Stimulated activated effector memory CD8-positive, alpha-beta T cell treated with anti-CD3 and anti-CD28 coated beads, Interleukin-12 subunit alpha, Interleukin-12 subunit beta, amount 100 ng/mL, for 72 hours (primary cell): ENCODE measurements at places on chromosomes 12 and 14.

DNA sequence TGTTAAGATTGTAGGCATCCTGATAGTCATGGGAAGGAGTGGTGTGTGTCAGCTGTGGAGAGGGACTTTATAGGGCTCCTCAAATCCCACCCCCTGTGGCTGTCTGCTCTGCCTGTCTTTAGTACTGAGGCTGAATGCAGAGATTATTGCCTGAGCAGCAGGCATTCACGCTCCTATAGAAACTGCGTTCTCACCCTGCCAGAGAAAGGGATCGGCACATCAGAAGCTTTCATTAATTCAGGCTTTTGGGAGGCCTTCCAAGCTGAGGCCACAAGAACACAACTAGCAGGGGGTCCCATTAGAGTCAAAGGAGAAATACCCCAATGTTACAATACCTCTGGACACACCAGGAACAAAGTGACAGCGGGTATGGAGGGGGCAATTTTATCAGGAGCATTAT is 12.6 kb downstream of the KCNK10 start:
- DNase-seq, result no peak

GRCh38 chr12:19430988-19431387 is 8.3 kb upstream of the AEBP2 start:
- no peak for DNase-seq

- DNase-seq, result no peak
Measured at GRCh38 chr14:59451849-59452248, 13.3 kb downstream of the GPR135 start.

DNA sequence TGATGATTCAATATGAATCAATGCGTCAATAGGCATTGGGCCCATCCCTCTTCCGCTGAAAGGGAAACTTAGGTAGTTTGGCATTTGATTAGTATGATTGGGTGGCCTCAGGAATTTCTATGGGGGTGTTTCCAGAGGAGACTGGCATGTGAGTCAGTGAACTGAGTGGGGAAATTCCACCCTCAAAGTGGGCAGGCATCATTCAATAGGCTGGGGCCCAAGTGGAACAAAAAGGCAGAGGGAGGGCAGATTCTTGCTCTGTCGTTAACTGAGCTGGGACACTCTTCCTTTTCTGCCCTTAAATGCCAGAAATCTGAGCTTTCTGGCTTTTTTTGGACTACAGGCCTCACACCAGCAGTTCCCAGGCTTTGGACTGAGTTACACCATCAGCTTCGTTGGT is 373.5 kb downstream of the RPS29 start:
- no peak for DNase-seq

DNA sequence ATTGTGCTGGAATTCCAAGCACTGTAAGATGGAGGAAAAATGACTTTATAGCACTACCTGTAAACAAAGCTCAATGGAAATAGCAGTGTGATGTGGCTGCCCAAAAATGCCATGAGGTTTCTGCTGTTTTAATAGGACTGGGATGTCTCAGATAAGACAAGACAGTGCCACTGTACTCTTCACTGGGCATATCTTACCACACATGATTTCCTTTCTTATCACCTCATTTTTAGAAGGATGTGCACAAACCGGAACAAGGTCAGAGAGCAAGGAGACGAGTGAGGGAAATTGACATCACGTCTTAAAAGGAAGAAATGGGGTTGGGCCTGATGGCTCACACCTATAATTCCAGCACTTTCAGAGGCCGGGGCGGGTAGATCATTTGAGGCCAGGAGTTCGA is 38.4 kb upstream of the FGD4 start:
- DNase-seq, result no peak

GRCh38 chr14:64467101-64467500 is 1.8 kb downstream of the AKAP5 start:
- DNase-seq, result no peak

GRCh38 chr12:24845615-24846014 is 103.3 kb downstream of the BCAT1 start:
- DNase-seq, result no peak

DNA sequence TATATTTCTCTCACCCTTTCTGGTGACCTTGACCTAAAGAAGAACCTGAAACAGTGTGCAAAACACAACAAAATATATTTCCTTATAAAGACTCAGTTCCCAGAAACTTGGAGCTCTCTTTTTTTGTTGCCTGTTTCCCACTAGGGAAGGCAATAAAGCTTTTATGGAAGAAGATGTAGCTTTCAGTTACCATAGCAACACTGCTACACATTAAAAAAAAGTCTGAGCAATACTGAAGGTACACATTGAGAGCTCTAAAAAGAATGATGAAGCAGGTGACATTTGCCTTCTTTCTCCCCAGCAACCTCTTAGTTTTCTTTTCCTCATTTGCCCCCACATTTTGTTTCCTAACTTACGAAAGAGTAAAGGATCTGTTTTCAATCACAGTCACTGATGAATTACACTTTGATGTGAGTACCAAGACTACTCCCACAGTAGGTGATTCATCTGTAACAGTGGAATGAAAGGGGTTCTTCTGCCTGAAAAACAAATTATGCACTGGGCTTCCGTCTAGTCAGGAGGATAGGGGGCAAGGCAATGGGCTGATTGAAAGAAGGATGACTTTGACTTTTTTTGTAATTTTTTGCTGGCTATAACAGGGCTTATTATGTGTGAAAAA is 1.1 kb upstream of the CATSPERB start:
- DNase-seq, result no peak

DNA sequence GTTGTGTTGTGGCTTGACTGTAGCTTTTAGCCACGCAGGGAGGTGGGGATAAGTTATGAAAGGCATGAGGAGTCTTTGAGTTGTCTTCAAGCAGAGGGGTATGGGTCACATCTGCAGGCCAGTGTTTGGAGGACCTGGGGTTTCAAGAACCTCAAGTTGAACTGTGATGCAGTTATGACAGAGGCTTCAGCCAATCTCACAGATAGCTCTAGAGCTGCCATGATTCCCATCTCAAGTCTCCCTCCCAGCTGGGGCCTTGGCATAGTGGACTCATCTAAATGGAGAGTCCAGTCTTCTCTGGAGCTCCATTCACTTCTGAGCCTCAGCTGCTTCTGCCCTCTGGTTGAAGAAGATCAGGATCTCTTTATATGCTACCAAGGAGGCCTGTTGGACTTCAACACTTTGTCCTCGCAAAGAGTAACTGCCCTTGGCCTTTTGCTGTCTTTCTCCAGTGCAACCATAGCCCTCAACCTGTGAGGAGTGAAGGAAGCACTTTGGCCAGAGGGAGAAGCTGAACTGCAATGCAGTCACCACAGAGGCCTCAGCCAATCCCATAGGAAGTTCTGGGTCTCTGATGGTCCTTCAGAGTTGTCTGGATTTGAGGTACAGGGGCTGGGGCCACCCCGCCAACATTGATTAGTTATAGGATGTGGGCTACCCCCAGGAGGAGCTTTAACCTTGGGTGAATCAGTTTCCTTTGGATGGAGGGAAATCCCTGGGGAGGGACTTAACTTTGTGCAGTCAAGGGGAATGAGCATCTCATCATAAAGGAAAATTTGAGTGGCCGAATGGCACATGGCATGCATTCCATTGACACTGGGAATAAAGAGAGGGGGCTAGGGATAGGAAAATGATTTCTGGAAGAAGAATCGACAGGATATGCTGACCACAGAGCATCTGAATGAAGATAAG is 230.5 kb downstream of the PCNX1 start:
- DNase-seq, result no peak

DNA sequence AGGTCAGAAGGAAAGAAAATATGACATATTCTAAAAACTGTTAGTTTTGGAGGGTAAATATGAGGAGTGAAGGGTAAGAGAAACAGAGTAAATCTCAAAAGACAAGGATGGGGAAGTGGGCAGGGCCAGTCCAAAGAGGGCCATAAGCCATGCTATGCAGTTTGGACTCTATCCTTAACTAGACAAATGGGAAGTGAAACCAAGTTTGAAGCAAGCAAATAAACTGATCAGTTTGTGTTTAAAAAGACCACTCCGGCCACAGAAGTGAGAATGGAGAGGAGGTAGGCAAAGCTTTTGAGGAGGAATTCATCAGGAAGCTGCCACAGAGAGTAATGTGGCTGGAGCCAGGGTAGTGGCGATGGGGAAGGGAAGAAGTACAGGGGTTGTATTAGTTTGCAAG is 37.5 kb upstream of the DAAM1 start:
- DNase-seq, result no peak

GRCh38 chr12:104689635-104690034 is 232.9 kb downstream of the CHST11 start:
- no peak for DNase-seq

DNA sequence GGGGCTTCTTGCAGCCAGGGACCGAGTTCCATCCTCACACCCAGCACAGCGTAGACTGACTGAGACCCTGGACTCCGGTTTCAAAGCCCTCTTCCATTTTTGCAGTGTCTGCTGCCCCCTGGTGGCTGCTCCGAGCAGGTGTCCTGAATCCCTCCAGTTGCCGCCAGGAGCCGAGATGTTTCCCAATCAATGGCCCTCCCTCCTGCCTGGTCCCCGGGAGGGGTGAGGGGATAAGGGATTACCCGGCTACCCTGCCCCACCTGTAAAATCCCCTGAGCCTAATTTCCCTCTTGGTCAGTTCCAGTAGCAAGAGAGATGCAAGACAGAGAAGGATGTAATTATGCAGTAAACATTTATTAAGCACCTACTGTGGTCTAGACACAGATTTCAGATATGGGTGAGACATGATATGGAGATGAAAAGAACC is 55.0 kb downstream of the PHETA1 start:
- DNase-seq, result peak; percentile 62

GRCh38 chr12:6031001-6031400 is 85.9 kb upstream of the ANO2 start:
- DNase-seq, result no peak

DNA sequence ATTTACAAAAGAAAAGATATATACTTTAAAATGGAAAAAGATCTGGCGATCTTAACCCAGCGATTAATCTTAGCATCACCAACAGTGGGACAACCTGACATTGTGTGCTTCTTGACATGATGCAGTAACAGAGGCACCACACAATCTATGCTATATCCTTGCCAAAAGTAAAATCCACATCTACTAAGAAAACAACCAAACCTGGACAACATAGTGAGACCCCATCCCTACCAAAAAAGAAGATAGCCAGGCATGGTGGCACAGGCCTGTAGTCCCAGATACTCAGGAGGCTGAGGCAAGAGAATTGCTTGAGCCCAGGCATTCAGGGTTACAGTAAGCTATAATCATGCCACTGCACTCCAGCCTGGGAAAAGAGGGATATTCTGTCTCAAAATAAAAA is 50.5 kb downstream of the SINHCAF start:
- DNase-seq, result no peak

DNA sequence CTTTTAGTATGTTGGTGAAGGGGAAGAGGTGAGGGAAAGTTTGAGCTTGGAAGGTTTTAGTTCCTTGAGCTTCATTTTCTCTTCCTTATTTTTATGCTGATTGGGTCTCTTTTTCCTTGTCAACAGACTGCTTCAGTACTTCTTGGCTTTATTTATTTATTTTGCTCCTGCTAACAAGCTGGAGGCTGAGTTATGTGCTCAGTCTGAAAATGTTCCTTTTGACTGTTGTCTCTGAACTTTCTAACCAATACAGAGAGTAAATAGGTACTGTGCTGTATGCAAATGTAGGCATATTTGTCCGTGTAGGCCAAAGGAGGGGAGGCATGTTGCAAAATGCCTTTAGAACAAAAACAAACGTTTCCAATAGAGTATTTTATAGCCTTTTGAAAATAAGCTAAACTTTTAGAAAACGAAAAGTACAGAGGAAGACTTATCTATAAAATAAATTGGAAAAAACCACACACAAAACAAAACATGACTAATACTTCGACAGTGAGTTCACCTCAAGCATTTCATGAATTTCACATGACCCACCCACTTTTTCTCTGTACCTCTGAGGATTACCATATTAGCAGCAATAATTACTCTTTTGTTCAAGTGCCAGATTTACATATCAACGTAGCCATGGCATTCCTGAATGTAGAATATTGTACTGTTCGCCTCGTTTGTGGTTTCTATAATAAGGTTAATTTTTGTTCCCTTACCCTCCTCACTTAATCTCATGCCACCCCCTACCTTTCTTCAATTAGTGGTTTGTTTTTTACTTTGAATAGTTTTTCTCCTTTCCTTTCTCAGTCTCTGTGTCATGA is 4.7 kb upstream of the CREBL2 start:
- no peak for DNase-seq

GRCh38 chr12:67456431-67456901 is 187.3 kb downstream of the CAND1 start:
- DNase-seq, result no peak

GRCh38 chr12:26760657-26761293 is 72.2 kb downstream of the ITPR2 start:
- no peak for DNase-seq

GRCh38 chr12:131908092-131909080 is 14.0 kb downstream of the ULK1 start:
- no peak for DNase-seq

DNA sequence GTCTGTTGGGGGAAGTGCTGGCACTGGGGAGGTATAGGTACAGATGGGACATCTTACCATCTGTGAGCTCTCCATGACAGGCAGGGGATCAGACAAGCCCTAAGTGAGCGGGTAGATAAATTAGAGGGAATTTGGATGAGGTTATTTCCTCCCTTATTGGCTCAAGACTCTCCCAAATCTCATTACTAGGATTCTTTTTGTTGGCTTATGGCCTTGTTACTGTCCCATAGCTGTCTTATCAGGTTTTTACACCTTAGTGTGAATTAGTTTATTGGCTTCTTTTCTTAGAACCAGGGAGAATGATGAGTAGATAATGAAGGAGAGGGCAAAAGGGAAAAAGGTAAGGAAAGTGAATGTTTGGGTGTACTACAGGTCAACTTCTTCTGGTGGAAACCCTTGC is 191.1 kb upstream of the PRICKLE1 start:
- no peak for DNase-seq

DNA sequence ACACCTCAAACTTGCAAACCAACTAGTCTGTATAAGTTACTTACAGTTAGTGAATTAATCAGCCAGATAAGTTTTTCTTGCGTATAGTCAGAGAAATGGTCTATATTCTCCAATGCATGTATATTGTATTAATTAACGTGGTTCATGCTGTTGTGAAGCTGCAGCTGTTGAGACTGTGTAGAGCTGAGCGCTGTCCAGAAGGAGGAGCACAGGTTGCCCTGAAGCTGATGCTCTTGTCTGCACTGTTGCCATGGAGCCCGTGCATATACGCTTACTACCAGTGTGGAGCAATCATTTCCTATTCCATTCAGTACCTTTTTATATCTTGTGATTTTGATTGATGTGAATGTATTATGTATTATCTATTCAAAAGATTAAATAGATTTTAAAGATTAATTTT is 74.3 kb upstream of the ARID2 start:
- DNase-seq, result no peak

DNA sequence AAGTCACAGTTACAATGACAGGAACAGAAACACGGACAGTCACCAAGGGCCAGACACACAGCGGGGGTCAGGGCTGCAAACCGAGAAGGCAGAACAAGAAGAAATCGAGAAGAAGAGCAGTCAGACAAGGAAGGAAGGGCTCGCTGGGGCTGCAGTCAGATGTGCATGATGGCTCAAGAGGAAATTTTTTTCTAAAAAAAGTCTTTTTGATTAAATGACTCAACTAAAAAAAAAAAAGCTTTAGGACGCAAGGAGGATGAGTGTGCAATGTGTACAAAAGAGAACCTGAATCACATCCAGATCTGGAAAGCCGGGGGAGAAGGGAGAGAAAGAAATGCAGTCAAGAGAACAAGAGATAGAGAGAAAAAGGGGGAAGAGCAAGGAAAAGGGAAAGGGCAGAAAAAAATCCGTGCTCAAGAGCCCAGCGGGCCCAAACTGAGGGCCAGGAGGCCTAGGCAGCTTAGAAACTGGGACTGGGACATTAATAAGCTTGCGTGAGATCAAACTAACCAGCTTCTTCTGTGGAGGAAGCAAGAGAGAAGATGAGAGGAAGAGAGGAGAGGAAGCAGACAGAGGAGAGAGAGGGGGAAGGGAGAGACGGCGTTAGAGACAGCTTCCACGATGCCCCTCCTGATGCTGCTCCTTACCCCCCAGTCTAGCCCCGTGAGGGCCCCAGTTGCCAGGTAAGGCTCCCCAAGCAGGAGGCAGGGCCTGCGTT is 6.7 kb downstream of the IFFO1 start:
- DNase-seq, result no peak
